Hippocampal formation (tissue), 2 donors: ENCODE measurements at places on chromosomes 16 and 17.

- no peak for DNase-seq
Measured at GRCh38 chr17:81066072-81066471, 31.1 kb downstream of the BAIAP2 start.

- DNase-seq, result no peak
Measured at GRCh38 chr16:27472091-27473020, 70.4 kb downstream of the IL21R start.

DNA sequence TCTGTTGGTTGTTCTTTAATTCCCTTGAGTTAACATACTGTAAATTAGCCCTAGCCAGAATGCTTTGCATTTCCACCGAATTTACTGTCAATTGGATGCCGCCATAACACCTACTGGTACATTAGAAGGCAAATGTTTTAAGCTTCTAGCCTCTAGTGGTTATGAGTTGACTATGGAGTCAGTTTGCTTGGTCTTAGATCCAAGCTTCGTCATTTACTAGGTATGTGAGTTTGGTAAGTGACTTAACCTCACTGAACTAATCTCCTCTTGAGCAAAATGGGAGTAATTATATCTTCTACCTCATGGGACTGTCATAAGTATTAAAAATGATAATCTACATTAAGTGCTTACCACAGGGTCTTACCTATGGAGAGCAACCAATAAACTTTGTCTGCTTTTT, 20.4 kb upstream of the CDH11 start:
- DNase-seq, result no peak

DNA sequence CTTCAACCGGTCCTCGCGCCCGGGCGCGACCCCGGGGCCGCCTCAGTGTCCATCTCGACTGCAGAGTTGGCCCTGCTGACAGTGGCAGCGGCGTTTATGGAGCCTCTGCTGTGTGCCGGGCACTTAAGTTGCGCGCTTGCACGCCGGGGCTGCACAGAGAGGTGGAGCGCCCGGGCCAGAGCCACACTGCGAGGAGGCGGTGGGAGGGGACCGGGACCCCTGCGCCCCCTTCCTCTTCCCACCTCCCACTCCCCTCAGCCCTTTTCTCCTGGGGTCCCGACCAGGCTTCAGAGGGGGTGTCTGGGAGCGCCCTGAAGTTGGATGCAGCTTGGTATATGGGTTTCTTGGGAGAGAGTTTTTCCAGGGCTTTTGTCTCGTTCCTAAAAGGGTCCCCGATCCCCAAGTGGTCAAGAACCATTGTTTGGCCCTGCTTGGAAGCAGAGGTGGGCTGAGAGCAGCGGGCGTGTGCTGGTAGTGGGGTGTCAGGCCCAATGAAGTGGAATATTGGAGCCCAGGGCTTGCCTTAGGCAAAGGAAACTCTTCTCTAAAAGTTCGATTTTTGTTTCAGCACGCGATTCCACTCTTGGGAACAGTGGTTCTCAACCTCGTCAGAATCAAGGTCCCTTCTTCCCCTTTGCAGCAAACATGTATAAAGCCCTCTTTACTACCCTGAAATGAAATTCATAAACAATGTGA, 605 bp downstream of the MRTFB start:
- DNase-seq, result no peak

- peak; percentile 43 for DNase-seq
Measured at GRCh38 chr16:29729116-29729521, 16.7 kb downstream of the C16orf54 start.

DNA sequence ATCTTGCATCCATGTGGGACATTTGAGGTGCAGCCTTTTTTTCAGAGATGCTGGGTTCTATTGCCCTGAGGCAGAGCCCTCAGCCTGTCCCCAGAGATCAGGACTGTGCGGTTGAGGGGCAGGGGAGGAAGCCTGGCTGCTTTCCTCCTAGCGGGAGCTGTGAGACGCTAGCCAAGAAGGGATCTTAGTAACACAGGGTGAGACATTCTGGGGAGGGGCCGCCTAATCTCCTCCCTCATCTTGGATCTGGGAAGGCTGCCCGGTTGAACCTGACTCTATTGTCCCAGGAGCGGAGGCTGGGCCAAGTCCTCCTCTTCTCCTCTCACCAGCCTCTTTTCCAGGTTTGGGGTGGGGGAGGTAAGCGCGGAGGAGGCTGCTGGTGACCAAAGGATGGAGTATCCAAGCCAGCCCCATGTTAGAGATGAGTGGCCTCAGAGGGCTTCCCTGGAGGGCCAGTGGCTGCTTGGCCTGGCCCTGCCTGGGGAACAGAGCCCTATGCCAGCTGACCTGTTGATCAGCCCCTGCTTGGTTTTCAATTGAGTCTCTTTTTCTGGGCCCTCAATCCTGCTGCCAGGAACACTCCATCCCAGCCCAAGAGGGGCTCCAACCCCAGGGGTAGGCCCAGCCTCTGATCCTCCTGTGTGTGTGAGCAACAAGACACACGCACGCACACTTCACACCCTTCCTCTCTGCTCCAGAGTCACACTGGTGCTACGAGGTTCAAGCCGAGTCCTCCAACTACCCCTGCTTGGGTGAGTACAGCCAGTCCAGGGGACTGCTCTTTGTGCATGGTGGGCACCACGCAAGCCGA, 5.0 kb downstream of the CA4 start:
- DNase-seq, result peak; percentile 24

DNA sequence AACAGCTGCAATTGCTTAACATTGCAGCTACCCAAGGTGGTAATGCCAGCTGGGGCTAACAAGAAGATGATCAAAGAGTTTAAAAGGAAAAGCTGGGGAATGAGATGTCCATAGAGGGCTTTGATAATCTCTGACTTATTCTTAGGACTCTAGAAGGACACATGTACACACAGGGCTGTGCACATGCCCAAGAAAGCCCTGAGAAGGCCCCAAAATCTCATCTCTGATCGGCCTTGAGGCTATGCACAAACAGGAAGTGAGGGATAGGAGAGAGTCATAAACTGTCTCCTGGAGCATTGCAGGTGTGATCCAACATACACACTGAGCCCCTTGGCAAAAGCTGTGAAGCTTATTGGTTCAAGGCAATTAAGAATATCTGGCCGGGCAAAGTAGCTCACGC, 17.2 kb upstream of the RABEP1 start:
- DNase-seq, result no peak

- DNase-seq, result peak; percentile 0
Measured at GRCh38 chr16:66270333-66270927, 96.1 kb upstream of the CDH5 start.

DNA sequence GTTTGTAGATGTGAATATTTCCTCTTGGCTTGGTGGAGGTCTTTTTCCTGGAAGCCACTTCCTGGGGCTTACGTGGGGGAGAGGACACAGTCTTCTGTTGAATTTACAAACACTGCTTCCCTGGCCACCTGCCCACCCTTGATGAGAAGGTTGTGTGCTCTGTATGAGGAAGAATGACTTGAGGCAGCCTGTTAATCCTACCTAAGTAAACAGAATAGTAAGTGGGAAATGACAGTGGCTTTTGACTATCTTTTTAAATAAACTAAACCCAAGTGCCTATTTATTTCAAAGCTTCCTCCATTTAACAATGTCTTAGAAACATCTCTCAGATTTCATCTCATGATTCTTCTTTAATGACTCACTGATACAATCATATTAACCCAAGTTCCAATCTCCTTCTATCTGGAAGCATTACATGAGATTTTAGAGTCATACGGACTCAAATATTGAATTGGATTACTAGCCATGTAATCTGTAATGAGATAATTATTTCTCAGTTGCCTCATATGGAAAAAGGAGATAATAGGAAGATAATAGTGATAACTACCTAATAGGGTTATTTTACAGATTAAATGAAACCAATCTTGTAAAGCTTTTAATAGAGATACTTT, 96.6 kb upstream of the SMIM36 start:
- DNase-seq, result no peak

DNA sequence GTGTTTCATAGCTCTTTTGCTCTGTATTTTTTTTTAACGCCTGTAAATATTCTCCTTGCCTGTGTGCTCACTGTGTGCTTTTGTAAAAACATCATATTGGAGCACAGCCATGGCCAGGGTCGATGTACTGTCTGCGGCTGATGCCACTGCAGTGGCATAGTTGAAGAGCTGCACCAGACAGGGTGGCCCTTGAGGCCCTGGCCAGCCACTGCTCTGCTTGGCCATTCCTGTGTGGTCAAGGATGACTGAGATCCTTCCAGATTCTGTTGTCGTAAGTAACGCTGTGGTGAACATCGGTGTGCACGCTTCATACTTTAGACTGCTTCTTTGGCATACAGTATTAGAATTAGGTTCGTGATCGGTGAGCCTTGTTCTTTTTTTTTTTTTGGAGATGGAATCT, 14.6 kb downstream of the CRAMP1 start:
- DNase-seq, result no peak

DNA sequence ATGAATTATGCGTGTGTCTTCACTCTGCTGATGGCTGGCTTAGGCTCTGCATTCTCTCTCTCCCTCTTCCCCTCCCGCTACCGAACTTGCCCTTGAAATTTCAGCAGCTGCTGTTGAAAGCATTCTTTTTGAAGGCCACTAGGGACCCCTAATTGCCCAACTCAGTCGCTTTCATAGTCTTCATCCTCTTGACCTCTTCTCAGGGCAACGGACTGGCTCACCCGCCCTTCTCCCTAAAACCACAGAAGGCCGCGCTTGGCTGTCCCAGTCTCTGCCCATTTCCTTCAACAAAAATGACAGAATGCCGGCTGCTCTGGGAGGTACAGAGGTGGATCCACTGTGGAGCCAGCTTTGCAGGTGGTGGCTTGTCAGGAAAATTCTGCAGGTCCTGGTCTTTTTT, 21.0 kb upstream of the FMNL1 start:
- DNase-seq, result no peak

- DNase-seq, result peak; percentile 78
Measured at GRCh38 chr16:81366316-81366932, 51.7 kb downstream of the GAN start.

DNA sequence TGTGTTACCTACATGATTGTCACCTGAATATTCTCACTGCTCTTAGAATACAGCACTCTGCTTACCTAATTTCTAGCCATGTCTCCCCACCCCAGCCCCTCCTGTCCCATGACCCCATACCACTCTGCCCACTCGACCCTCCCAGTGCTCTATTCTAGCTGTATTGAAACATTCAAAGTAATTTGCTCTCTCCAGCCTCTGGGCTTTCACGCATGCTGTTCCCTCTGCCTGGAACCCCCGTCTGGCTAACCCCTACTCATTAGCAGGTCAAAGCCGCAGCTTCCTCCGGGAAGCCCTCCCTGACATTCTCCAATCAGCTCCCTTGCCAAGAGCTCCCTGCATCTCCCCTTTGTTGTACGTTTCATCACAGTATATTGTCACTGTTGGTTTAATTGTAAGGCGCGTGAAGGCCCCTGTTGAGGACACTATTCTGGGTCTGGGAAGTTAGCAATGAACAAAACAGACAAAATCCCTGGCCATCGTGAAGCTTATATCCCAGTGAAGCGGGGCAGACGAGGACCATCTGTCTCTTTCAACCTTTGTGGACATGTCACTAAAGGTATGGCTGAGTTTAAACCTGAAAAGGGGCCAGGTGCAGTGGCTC, 72.3 kb upstream of the LHX1 start:
- no peak for DNase-seq

GRCh38 chr17:42178817-42179216, 2.1 kb downstream of the KCNH4 start:
- no peak for DNase-seq

DNA sequence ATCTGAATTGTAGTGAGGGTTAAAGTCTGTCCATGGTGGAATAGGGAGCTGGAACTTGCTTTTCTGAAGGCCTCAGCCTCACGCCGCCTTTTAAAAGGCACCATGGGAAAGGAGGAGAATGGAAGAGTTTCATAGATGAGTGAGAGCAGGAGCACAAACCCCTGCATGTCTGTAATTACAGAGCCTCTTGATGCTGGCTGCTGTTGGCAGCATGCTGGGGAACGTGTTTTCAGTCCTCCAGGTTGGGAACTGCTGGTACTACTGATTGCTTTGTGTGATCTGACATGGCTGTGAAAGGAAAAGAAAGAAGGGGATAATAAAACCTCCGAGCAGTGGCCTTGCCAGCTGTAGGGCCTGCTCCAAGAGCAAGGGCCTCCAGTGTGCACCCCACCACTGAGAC, 16.8 kb upstream of the DYNLL2 start:
- no peak for DNase-seq
